GM12878 (cell line): ENCODE measurements at places on chromosomes 1 and 21. TPM values are rescaled to one million over a fixed set of nuclear protein-coding genes. Genes with fewer than 3 reads are reported as not detected.

NBPF6 gene
- total RNA-seq: not detected in 2 replicates

TAL1 gene
- 0.05 TPM in 2 replicates for total RNA-seq

ARHGEF16 gene
- not detected in 2 replicates for total RNA-seq

PTPRC gene
- total RNA-seq: 154 and 157 TPM in 2 replicates

FAM163A gene
- not detected in 2 replicates for total RNA-seq

FAM177B gene
- not detected in 2 replicates for total RNA-seq

PLA2G2F gene
- not detected in 2 replicates for total RNA-seq
